T-cell (primary cell): ENCODE measurements at places on chromosomes 12 and 14. TPM values are rescaled to one million over a fixed set of nuclear protein-coding genes. Genes with fewer than 3 reads are reported as not detected.

Gene MYF6
- total RNA-seq = not detected

Gene SERPINA1
- total RNA-seq = 6.7 TPM

Gene KLRC2
- total RNA-seq = 3.0 TPM

Gene SSTR1
- not detected for total RNA-seq

Gene CIROP
- not detected for total RNA-seq

Gene KRT8
- total RNA-seq = 13.3 TPM

Gene NGB
- total RNA-seq = not detected

Gene CPSF6
- total RNA-seq = 86.7 TPM

Gene GUCY2C
- not detected for total RNA-seq

Gene OTOGL
- total RNA-seq = not detected

Gene PSMC6
- 102 TPM for total RNA-seq

Gene GLIPR1L1
- not detected for total RNA-seq

Gene MRPL51
- total RNA-seq = 86.6 TPM

Gene EXOC3L4
- total RNA-seq = not detected

Gene LYZ
- total RNA-seq = 17.4 TPM

Gene CCDC197
- not detected for total RNA-seq

Gene SUOX
- total RNA-seq = 7.3 TPM

Gene P3H3
- total RNA-seq = 7.4 TPM

Gene KLRG1
- total RNA-seq = 24.9 TPM

Gene PPP2R5C
- 627 TPM for total RNA-seq

Gene RD3L
- not detected for total RNA-seq

Gene TAMALIN
- 38.4 TPM for total RNA-seq

Gene KCNJ8
- total RNA-seq = not detected

Gene BDKRB2
- not detected for total RNA-seq

Gene ERBB3
- 0.93 TPM for total RNA-seq

Gene ZNF891
- 4.9 TPM for total RNA-seq

Gene ACOT2
- total RNA-seq = 12.9 TPM

Gene C12orf54
- not detected for total RNA-seq

Gene CDK2
- total RNA-seq = 17.8 TPM

Gene CCDC177
- total RNA-seq = not detected

Gene CLMN
- total RNA-seq = 2.2 TPM

Gene BCL11B
- 187 TPM for total RNA-seq

Gene UNC79
- not detected for total RNA-seq

Gene LHX5
- not detected for total RNA-seq

Gene TOMM20L
- 0.73 TPM for total RNA-seq

Gene INHBC
- total RNA-seq = 0.23 TPM

Gene CLEC4D
- not detected for total RNA-seq

Gene TAS2R14
- 2.6 TPM for total RNA-seq

Gene KRT85
- not detected for total RNA-seq

Gene HSPB8
- not detected for total RNA-seq

Gene PLEKHG7
- not detected for total RNA-seq

Gene OR4E2
- total RNA-seq = not detected

Gene BLTP3B
- 17.3 TPM for total RNA-seq

Gene TAS2R31
- 3.1 TPM for total RNA-seq

Gene IKZF4
- 7.5 TPM for total RNA-seq

Gene VWF
- total RNA-seq = 0.82 TPM

Gene AHNAK2
- 0.22 TPM for total RNA-seq

Gene EFS
- not detected for total RNA-seq

Gene FOXN4
- not detected for total RNA-seq

Gene SOAT2
- 0.82 TPM for total RNA-seq

Gene SLC8A3
- total RNA-seq = 0.21 TPM

Gene SLCO1C1
- not detected for total RNA-seq

Gene ZNF605
- total RNA-seq = 6.2 TPM

Gene FOXG1
- total RNA-seq = not detected

Gene PGAM5
- 31.5 TPM for total RNA-seq

Gene ADGRD1
- total RNA-seq = 0.43 TPM
